ENCODE measurements at places on chromosomes 4 and X.

DNA sequence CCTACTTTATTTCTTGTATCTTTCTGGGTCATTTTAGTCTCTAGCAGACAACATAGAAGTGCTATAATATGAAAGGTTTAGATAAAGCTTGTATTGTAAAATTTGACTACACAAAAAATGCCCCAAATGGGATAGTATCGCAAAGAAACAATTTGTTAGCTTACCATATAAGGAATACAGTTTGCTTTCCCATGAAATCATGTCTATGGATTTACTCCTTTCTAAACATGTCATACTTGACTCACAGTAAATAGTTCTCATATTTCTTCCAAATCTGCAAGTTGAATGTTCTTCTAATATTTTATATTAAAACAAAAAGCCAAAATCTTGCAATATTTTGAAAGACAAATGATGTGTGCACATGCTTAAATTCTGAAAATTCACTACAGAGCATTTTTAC lies 103.9 kb downstream of the PPA2 start:
- no peak for DNase-seq

DNA sequence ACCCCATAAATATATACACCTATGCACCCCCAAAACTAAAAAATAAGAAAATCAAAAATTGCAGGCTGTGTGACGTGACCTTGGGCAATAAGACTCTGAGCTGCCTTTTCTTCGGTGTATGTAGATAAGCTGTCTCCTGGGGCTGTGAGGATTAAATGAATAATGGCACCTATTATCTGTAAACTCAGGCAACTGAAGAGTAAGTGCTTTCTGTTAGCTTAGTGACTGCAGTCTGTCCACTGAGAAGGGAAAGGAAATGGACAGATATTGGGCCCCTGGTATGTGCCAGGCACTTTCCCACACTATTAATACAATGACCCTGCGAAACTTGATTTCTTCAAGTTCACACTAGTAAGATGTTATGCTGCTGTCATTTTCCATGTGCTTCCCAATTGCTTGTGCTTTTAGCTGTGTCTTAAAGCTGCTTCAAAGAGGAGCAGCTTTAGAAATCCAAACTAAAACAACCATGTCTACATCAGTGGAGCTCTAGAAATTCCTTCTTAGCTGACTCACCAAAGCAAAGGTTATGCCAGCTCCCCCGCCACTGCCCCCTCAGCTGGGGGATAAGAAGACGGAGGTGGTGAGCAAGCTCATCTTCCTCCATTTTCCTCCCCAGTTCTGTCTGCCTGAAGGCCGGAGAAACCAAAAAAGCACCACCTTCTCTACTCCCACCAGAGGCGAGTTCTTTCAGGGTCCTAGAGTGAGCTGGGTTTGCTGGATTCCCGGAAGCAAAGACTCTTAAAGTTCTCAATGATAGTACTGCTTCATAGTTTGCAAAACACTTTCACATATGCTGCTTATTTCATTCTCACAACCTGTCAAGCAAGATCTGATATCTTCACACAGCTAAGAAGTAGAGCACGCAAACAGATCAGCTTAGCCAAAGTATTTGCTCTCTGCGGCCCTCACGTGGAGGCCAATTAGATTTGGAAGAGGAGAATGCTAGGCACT lies 8.8 kb upstream of the DGAT2L6 start:
- DNase-seq, result no peak

DNA sequence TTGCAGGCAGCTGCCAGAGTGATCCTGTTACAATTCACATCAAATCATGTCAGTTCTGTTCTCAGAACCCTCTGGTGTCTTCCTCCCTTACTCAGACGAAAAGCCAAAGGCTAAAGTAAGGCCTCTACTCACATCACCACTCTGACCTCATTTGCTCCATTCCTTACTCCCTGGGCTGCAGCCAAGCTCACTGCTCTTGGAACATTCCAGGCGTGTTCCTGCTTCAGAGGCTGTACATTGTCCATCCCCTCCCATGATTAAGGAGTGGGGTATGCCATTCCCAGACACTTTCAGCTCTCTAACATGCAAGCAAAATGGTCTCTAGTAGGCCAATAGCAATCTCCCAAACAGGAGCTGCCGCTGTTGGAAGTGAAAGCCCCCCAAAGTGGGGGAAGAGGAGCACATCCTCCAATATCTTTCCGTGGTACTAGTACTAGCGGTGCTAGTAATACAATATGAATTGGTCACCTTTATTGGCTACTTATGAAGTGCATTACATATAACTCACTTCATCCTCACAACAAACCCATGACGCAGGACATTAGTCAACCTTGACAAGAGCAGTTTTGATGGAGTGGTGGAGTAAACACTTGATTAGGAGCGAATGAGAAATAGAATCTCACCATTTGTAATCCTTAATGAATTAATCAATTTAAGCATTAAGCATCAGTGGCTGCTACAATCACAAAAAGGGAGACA lies 15.0 kb downstream of the GAB3 start:
- DNase-seq, result no peak

GRCh38 chr4:67700116-67700737 lies 728 bp downstream of the UBA6 start:
- no peak for DNase-seq

- no peak for DNase-seq
These were observed 182.6 kb downstream of the GABRB1 start for GRCh38 chr4:47213971-47214370.

DNA sequence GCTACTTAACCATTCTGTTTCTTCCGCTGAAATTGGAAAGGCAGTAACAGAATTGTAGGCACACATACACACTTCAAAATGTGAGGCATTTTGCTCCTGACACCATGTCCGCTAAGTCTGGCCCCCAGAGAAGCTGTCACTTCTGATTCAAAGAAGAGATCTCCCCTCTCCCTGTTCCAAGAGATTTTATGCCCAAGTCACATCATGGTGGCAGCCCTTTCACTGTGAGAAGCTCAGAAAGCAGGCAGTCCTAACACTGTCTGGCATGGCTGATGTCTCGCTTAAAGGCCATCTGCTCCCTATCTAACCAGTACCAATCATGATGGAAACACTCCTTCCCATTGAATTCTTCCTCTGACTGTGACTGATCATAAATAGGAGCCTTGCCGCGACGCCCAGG lies 83.9 kb downstream of the BEND2 start:
- DNase-seq, result no peak

- DNase-seq, result no peak
These were observed 9.5 kb downstream of the HPRT1 start for GRCh38 chrX:134469486-134469885.

DNA sequence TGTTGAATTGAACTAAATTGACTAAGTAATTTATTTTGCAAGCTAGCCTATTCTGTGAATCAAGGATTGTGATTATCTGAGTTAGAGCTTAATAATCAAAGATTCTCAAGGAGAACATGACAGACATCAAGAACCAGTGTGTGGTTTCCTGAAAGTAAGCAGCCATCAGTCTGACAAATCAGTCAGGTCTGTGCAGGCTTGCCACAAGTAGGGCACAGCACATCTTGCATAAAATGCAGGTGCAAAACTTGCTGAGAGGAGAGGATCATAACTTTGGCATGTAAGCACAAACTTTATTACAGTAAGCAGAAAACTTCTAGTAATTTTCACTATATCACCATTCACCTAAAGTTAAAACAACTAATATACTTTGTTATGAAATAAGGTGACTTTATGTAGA lies 22.5 kb downstream of the FAM241A start:
- peak; percentile 1 for DNase-seq

- no peak for DNase-seq
These were observed 427.9 kb upstream of the SPANXN1 start for GRCh38 chrX:144819406-144819805.

DNA sequence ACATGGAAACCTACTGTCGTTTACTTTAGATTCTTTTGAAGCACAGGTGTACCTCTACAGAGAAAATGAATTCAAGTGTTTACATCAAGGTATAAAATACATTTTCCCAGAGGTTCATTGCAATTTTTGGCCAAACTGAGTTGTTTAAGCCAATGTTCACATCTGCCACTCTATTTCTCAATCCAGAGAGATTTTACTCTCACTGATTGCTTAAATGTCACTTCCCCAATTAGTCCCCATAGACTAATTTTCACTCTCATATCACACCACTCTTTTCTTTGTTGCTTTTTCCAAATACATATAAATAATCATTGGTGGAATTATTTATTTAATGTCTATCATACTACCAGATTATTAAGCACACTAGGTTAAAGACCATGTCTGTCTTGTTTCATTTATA lies 271.8 kb downstream of the PPP3CA start:
- DNase-seq, result no peak

GRCh38 chrX:150536455-150537116 lies 31.8 kb upstream of the MTM1 start:
- no peak for DNase-seq

DNA sequence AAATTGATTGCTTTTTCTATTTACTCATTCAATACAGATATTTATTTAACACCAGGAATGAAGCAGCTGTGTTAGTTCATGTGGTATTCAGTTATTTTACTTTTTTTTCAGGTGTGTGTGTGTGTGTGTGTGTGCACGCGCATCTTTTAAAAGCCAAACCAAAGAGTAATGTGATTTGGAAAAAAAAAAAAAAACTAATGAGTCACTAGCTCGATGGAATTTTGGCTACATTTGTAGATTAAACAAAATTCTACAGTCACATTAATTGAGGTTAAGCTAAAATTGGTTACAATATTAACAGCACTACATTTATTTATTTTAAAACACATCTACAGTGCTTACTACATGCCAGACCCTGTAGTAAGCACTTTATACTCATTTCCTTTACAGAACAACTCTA lies 66.8 kb downstream of the HHIP start:
- no peak for DNase-seq

GRCh38 chr4:33467291-33467690 lies 2747.1 kb downstream of the PCDH7 start:
- DNase-seq, result no peak

Data from T-helper 9 cell (primary cell).